Activated T-helper 2 cell treated with anti-CD3 and anti-CD28 coated beads, Interferon-gamma antibody, Interleukin-2, Interleukin-4, amounts not matched to agents 10 μg/mL and 5 μg/mL and 100 μg/mL, durations not matched to agents 14 hours and 24 hours and 36 hours (primary cell): ENCODE measurements at places on chromosomes 6 and 20. TPM values are rescaled to one million over a fixed set of nuclear protein-coding genes. Genes with fewer than 3 reads are reported as not detected.

DNA sequence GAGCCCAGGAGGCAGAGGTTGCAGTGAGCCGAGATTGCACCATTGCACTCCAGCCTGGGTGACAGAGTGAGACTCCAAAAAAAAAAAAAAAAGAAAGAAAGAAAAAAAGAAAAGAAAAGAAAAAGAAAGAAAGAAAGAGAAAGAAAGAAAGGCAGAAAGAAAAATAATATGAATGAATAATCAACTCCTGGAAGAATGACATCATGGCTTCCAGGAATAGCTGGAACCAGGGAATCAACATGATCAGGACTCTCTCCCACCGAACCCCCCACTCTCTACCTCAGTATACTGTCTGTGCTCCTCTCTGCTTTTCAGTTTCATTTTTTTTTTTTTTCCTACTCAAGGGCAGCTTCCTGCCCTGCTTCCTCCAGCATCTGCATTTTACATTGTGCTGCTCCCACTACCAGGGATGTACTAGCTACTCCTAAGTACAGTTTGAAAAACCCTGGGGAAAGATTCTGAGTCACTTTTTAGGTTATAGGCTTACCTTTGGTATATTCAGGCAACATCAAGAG lies 19.7 kb upstream of the MTCL3 start:
- peaks cover 2% of the 10 kb centered on the region for H3K4me1 ChIP-seq
- H3K27me3 ChIP-seq: peaks cover 25% of the 10 kb centered on the region
- H3K4me3 ChIP-seq: no peak overlapping the region
- no peaks in the 10 kb centered on the region for H3K36me3 ChIP-seq

- peaks cover 14% of the 10 kb centered on the region for H3K4me1 ChIP-seq
- H3K4me3 ChIP-seq: no peak overlapping the region
- no peaks in the 10 kb centered on the region for H3K36me3 ChIP-seq
- no peak overlapping the region for H3K27ac ChIP-seq
Measured at GRCh38 chr6:89436226-89436625, 3.3 kb downstream of the ANKRD6 start.

DNA sequence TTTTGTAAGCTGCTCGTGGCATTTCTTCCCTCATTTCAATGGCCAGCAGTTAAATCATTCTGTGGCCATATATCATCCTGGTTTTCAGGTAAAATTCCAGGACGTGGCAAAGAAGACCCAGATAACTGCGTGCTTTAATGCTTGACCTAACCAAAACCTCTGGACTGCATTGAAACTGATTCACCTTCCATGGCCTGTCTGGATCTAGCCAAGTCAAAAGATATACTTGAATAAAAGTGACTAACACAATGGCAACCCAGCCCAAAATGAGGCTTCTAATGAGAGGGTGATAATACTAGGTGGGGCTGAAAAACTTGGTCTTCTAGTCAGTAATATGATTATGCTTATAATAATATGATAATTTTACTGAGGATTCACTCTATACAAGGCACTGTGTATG lies 16.5 kb upstream of the PCSK2 start:
- no peaks in the 10 kb centered on the region for H3K27me3 ChIP-seq
- H3K36me3 ChIP-seq: no peaks in the 10 kb centered on the region
- no peak overlapping the region for H3K27ac ChIP-seq
- H3K4me1 ChIP-seq: no peaks in the 10 kb centered on the region

GRCh38 chr6:144477396-144477795 lies 192.3 kb downstream of the UTRN start:
- H3K27me3 ChIP-seq: no peaks in the 10 kb centered on the region
- H3K4me3 ChIP-seq: no peak overlapping the region
- DNase-seq: no peak
- no peak overlapping the region for H3K27ac ChIP-seq
- peaks cover 8% of the 10 kb centered on the region for H3K4me1 ChIP-seq

DNA sequence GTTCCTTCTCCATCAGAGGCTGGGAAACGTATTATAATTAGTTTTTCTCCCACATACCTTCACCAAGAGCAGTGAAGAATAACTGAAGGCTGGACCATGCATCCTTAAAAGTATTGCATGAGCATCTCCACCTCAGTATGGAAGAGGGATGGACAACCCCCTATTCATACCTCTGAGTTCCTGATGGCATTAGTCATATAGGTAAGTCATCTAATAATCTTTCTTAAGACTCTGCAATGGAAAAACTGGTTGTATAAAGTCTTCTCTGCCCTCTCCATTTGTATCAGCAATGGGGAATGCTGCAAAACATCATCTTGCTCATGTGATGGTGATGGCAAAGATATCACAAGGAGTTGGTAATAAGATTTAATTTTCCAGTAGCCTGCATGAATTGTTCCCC lies 24.5 kb downstream of the PGM3 start:
- no peak overlapping the region for H3K27ac ChIP-seq
- H3K36me3 ChIP-seq: peaks cover 69% of the 10 kb centered on the region
- H3K4me3 ChIP-seq: no peak overlapping the region
- H3K4me1 ChIP-seq: peaks cover 2% of the 10 kb centered on the region
- DNase-seq: no peak
- H3K27me3 ChIP-seq: no peaks in the 10 kb centered on the region

- no peak overlapping the region for H3K4me3 ChIP-seq
- H3K36me3 ChIP-seq: no peaks in the 10 kb centered on the region
- no peaks in the 10 kb centered on the region for H3K4me1 ChIP-seq
Measured at GRCh38 chr6:113825781-113826180, 31.4 kb upstream of the MARCKS start.

DNA sequence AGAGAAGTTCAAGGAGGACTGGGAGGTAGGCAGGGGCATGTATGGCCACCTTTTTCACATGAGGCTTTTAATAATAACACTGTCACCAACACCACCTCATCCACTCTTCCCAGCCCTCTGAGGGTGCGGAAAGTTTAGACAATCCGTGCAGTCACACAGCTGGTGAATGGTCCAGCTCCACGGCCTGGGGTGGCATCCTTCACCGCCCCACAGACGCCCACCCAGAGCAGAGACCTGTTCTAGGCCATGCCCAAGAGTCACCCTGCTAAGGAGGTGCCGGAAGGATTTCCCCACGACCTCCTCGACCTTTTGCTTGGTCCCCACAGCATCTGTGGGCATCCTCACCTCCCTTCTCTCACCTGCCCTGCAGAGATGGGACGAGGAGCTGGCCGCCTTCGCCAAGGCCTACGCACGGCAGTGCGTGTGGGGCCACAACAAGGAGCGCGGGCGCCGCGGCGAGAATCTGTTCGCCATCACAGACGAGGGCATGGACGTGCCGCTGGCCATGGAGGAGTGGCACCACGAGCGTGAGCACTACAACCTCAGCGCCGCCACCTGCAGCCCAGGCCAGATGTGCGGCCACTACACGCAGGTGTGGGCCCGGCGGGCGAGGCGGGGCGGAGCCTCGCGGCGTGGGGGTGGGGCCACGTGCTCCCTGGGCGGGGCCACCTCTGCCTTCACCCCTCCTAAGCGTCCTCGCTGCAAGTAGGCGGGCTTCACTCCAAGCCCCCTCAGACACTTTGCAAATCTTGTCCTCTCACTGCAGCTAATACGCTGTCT lies 4.4 kb downstream of the PI16 start:
- H3K27ac ChIP-seq: no peak overlapping the region
- H3K27me3 ChIP-seq: peaks cover 21% of the 10 kb centered on the region
- H3K36me3 ChIP-seq: no peaks in the 10 kb centered on the region
- DNase-seq: no peak
- no peak overlapping the region for H3K4me3 ChIP-seq

DNA sequence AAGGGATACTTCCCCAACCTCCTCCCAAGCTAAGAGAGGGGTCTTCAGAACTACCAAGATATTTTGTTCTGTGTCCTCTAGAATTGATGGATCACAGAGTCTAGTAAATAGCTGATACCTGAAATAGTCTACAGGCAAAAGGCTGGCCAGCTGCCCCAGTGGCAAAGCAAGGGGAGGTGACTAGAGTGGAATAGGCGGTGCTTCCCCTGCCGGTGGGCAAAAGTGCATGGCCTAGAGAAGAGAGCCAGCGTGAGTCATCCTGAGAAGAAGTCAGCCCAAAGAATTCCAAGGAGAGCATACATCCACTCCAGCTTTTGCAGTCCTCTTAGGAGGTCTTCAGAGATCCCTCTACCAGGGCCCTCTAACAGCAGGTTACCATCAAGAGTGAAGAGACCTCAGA lies 14.7 kb downstream of the DPPA5 start:
- H3K4me1 ChIP-seq: no peaks in the 10 kb centered on the region
- H3K36me3 ChIP-seq: no peaks in the 10 kb centered on the region
- no peak overlapping the region for H3K4me3 ChIP-seq
- H3K27ac ChIP-seq: no peak overlapping the region
- DNase-seq: no peak

- H3K4me3 ChIP-seq: no peak overlapping the region
- H3K27me3 ChIP-seq: no peaks in the 10 kb centered on the region
- DNase-seq: no peak
- no peak overlapping the region for H3K27ac ChIP-seq
Measured at GRCh38 chr20:20198011-20198410, 145.7 kb downstream of the CFAP61 start.

DNA sequence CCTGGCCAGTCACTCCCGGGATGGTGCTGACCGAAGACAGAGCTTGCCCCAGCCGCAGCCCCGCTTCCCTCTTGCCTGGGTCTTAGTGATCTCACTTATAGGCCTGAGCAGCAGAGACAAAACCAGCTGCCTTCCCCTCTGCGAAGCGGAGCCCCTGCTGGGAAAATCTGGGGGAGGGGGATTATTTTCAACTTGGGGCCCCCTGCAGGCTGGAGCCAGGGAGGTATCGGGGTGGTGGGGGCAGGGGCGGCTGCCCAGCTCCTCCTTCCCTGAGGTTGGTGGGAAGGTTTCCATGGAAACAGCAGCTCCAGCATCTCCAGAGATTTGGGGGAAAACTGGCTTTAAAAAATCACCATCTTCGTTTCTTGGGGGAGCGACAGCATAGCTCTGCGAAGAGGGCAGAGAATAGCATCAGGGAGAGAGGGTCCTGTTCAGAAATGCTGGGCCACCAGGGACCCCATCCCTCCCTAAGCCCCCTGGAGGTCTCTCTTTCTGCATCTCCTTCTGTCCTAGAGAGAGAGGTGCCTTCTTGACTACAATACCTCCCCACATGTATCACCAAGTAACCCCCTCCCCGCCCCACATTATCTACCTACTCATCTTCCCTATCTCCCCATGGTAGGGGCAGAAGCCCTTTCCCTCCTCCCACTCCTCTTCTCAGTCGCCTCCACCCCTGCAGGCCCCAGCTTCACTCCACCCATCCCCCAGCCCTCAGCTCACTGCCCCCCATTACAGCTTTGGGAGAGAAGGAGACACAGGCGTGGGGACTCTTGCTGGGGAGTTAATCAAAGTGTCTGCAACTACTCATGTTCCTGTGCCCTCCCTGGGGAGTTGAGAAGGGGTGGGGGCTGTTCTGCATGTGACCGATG lies 88.4 kb upstream of the CCDC167 start:
- no peak overlapping the region for H3K27ac ChIP-seq
- DNase-seq: no peak
- H3K27me3 ChIP-seq: peaks cover 5% of the 10 kb centered on the region
- H3K4me3 ChIP-seq: no peak overlapping the region
- no peaks in the 10 kb centered on the region for H3K4me1 ChIP-seq

- no peaks in the 10 kb centered on the region for H3K36me3 ChIP-seq
- no peaks in the 10 kb centered on the region for H3K27me3 ChIP-seq
- H3K4me1 ChIP-seq: peaks cover 3% of the 10 kb centered on the region
- no peak overlapping the region for H3K4me3 ChIP-seq
- DNase-seq: no peak
Measured at GRCh38 chr6:5569491-5569890, 308.2 kb downstream of the FARS2 start.

DNA sequence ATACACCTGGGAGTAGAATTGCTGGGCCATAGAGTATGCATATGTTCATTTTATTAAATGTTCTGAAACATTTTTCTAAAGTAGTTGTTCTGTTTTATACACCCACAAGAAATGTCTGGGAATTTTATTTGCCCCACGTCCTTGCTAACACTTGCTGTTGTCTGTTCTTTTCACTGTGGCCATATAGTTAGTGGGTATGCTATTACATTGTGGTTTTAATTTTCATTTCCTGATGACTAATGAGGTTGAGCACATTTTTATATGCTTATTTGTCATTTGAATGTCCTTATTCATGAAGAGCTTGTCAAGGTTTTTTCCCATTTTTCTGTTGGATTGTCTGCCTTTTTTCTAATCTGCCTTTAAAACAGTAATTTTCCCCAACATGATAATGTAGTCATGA lies 41.5 kb upstream of the TGM3 start:
- no peaks in the 10 kb centered on the region for H3K36me3 ChIP-seq
- peaks cover 6% of the 10 kb centered on the region for H3K4me1 ChIP-seq
- peaks cover 6% of the 10 kb centered on the region for H3K27me3 ChIP-seq
- no peak overlapping the region for H3K4me3 ChIP-seq
- H3K27ac ChIP-seq: no peak overlapping the region
- DNase-seq: no peak

- no peak for DNase-seq
- H3K4me1 ChIP-seq: no peaks in the 10 kb centered on the region
- no peaks in the 10 kb centered on the region for H3K36me3 ChIP-seq
- H3K27ac ChIP-seq: no peak overlapping the region
- peaks cover 1% of the 10 kb centered on the region for H3K27me3 ChIP-seq
- H3K4me3 ChIP-seq: no peak overlapping the region
Measured at GRCh38 chr6:47852727-47853126, 70.9 kb downstream of the OPN5 start.

- H3K27ac ChIP-seq: no peak overlapping the region
- H3K4me3 ChIP-seq: no peak overlapping the region
- H3K27me3 ChIP-seq: no peaks in the 10 kb centered on the region
- no peaks in the 10 kb centered on the region for H3K36me3 ChIP-seq
- H3K4me1 ChIP-seq: no peaks in the 10 kb centered on the region
Measured at GRCh38 chr20:24492031-24492607, 22.7 kb downstream of the SYNDIG1 start.

DNA sequence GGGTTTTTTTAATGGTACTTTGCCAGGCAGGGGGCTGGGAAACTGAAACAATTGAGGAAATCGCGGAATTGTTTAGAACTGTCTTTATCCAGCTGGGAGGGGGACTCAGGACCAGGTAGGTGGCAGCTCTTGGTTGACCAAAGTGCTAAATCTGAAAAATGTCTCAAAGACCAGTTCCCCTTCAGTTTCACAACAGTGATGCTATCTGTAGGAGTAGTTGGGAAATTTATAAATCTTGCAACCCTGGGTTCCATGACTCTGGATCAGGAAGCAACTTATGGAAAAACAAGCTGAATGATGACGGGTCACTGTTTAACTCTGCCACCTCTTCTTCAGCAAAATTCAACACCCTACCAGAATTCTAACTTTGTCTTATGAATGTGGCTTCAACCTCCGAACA lies 99.7 kb downstream of the FAM50B start:
- peaks cover 33% of the 10 kb centered on the region for H3K27me3 ChIP-seq
- no peak overlapping the region for H3K4me3 ChIP-seq
- no peaks in the 10 kb centered on the region for H3K4me1 ChIP-seq
- no peak overlapping the region for H3K27ac ChIP-seq
- no peaks in the 10 kb centered on the region for H3K36me3 ChIP-seq

GRCh38 chr6:37239950-37240713 lies 17.4 kb upstream of the TBC1D22B start:
- no peak overlapping the region for H3K4me3 ChIP-seq
- H3K4me1 ChIP-seq: peaks cover 41% of the 10 kb centered on the region
- H3K27ac ChIP-seq: peak overlapping the region; percentile 86
- no peaks in the 10 kb centered on the region for H3K27me3 ChIP-seq
- DNase-seq: peak; percentile 27
- peaks cover 5% of the 10 kb centered on the region for H3K36me3 ChIP-seq

SAMD10 gene
- 23.4 and 25.3 TPM in 2 replicates for total RNA-seq

FRK gene
- total RNA-seq: 0.02 and 0.05 TPM in 2 replicates

ETV7 gene
- 0.51 and 0.57 TPM in 2 replicates for total RNA-seq

COL20A1 gene
- not detected in 2 replicates for total RNA-seq

DCDC2 gene
- total RNA-seq: not detected in 2 replicates

COL21A1 gene
- total RNA-seq: not detected in 2 replicates

WFDC10B gene
- not detected in 2 replicates for total RNA-seq

TMEM151B gene
- total RNA-seq: 0.05 TPM in 1 of 2 replicates, not detected in the other

NNAT gene
- total RNA-seq: not detected in 2 replicates

EFCAB8 gene
- 0.37 and 0.52 TPM in 2 replicates for total RNA-seq

CRISP2 gene
- not detected in 2 replicates for total RNA-seq

DNAH8 gene
- 0.05 TPM in 1 of 2 replicates, not detected in the other for total RNA-seq

PRSS16 gene
- 0.55 and 0.57 TPM in 2 replicates for total RNA-seq
